ENCODE measurements at places on chromosomes 7 and 10.

- DNase-seq: no peak
These were observed 79.8 kb upstream of the NEBL start for GRCh38 chr10:20976891-20977290.

DNA sequence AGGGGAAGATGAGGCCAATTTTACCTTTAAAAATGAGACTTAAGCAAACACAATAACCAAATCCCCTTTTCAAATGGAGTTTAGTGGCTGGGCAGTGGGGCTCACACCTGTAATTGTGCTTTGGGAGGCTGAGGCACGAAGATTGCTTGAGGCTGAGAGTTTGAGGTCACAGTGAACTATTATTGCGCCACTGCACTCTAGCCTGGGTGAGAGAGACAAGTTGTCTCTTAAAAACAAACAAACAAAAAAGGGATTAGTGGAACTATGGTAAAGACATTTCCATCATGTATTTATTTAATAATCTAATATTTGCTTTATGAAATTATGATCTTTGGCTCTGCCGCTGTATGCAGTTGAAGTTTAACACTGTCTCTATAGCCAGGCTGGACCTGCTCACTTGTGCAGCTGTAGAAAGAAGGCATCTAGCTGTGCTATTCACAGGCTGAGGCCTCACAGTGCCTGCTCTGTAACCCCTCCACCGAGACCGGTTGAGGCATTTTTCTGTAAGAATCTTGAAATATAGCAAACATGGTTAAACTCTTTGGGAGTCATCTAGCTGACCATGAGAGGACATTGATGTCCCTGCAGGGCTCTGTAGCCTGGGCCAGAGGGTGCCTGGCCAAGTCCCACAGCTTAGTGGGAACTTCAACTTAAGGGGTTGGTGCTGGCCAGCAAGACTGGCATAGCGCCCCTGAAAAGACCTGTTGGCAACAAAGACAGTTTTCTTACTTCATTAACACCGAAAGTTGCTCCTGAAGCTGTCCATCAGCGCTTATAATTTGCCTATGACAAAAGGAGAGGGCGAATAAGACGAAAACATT, 131.8 kb downstream of the BMPER start:
- DNase-seq: no peak

GRCh38 chr7:94394109-94394436, 622 bp upstream of the COL1A2 start:
- no peak for DNase-seq

DNA sequence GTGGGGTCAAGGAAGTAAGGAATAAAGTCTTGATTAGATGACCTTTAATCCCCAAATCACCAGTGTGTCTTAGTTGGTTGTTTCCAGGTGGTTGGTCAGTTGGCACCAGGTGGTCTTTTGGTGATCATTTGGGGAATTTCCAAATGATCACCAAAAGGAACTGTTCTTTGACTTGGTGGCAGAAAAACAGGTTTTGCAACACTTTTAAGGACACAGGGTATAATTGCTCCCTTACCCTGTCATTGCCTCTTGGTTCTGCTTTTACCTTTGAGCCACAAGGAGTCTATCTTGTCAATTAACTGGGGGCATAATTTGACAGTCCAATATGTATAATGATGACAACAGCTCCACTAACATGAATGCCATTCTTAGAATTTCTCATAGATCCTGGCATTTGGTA, 104.2 kb downstream of the ADK start:
- DNase-seq: no peak

DNA sequence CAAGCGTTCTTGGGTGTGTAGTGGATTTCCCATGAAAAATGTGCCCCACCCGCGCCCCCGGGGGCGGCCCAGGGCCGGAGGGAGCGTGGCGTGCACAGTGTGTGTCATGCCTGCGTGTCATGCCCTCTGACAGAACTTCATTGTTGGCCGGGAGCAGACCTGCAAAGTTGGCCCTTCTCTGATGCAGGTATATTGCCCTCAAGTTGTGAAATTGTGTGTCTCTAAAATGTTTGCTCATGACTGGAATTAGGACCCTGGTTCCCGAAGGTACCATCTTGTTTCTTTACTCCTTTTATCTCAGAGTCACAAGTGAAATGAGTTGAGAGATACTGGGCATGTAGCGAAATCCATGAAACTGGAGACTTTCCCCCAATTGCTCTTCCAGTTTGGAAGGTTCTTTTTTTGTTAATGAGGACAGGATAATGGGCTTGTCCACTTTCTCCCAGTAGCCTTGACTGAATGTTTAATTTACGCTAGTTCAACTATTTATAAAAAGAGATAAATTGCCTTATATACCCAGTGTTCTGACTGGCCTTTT, 26.2 kb downstream of the ADK start:
- DNase-seq: no peak

- DNase-seq: no peak
These were observed 134.4 kb downstream of the ITGA8 start for GRCh38 chr10:15585303-15585715.

- no peak for DNase-seq
These were observed 131.4 kb upstream of the BTBD16 start for GRCh38 chr10:122139627-122140170.

GRCh38 chr10:1124796-1125195, 68.6 kb downstream of the WDR37 start:
- DNase-seq: no peak

- peak; percentile 64 for DNase-seq
These were observed at the start of gene SEM1 for GRCh38 chr7:96709381-96710228. Gene SEM1, minus strand, starts transcription at chr7:96709846. Its CDS starts 83 bp downstream, at chr7:96709763.

- DNase-seq: no peak
These were observed 1469.5 kb upstream of the CELF2 start for GRCh38 chr10:9547936-9548904.

DNA sequence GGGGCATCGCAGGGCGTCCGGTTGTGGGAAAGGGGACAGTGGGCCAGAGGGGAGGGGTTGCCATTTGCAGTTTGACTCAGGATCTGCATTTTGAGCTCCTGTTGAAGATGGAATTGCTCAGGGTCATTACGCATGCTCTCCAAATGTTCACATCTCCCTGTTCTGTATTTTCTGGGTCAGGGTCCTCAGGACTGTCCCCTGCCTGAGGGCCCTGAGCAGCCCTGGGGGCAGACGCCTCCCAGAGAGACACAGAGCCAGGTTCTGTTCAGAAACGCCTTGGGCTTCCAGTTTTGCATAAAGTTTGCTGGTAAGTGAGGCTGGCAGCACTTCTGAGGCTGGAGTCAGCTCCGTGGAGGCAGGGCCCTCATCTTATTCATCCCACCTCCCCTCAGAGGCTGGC, 34.1 kb upstream of the NUB1 start:
- no peak for DNase-seq

- no peak for DNase-seq
These were observed 17.9 kb upstream of the ACBD5 start for GRCh38 chr10:27258492-27258837.

GRCh38 chr7:104943502-104944343, 70.3 kb upstream of the KMT2E start:
- peak; percentile 73 for DNase-seq

DNA sequence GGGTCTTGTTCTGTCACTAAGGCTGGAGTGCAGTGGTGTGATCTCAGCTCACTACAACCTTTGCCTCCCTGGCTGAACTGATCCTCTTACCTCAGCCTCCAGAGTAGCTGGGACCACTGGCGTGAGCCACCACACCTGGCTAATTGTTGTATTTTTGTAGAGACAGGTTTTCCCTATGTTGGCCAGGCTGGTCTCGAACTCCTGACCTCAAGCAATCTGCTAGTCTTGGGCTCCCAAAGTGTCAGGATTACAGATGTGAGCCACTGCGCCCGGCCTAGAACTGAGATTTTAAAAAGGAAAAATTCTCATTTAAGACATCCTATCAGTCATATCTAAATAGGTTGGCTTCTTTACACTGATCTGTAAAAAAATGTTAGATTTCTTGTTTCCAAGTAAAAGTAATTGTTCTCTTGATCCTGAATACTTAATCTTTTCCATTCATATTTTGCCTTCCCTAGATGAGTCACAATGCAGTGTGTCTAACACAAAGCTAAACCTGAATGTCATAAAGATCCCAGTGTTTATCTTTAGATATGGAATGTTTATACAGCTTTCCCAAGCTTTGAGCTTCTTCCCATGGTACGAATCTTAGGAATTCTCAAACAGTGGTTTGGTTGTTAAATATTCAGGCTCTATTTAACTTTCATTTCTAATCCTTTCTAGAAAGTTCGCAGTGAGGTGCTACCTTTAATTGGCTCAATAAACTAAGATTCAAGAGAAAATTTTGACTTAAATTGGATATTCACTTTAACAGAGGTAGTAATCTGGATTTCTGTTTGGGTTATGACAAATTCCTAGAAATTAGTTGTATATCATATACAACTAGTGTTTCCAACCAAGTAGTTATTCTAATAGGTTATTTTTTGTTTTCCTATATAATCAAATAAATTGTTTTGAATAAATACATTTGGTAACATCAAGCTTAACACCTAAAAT, 12.1 kb upstream of the LAMB1 start:
- peak; percentile 70 for DNase-seq

GRCh38 chr7:40758590-40758989, 623.8 kb downstream of the SUGCT start:
- no peak for DNase-seq

GRCh38 chr10:132387764-132388210, 9.2 kb upstream of the PWWP2B start:
- no peak for DNase-seq

DNA sequence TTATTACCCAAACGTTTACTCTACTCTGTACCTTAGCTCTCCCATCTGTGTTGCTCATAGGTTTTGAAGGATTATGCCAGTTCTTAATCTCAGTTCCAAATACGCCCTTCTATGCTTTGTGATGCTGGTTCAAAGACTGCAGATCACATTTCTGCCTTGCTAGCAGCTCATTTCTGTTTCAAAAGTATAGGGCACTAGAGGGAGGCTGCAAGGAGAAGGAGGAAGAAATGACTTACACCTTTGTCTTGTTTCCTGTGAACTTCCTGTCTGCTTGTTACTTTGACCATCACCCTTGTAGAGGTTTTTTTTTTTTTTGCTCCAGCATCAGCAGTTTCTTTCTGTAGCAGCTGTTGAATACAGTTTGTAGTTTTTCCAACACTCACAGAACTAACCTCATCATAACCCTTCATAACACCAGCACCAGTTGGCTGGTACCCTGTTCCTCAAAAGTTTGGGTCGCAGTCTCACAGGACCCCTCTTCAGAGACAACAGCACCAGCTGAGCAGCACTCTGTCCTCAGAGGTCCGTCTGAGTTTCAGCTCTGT, 16.5 kb downstream of the SLK start:
- no peak for DNase-seq

DNA sequence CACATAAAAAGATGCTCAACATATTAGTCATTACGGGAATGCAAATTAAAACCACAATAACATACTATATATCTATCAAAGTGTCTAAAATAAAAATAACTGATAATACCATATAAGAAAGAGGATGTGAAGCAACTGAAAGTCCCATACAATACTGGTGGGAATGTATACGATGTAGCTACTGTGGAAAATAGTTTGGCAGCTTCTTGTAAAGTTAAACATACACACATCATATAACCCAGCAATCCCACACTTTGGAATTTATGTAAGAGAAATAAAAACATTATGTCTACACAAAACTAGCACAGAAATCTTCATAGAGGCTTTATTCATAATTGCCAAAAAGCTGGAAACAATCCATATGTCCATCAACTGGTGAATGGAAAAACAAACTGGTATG, 10.5 kb upstream of the COMMD3 start:
- DNase-seq: no peak

GRCh38 chr7:128710481-128710880, 28.7 kb upstream of the CALU start:
- DNase-seq: no peak

DNA sequence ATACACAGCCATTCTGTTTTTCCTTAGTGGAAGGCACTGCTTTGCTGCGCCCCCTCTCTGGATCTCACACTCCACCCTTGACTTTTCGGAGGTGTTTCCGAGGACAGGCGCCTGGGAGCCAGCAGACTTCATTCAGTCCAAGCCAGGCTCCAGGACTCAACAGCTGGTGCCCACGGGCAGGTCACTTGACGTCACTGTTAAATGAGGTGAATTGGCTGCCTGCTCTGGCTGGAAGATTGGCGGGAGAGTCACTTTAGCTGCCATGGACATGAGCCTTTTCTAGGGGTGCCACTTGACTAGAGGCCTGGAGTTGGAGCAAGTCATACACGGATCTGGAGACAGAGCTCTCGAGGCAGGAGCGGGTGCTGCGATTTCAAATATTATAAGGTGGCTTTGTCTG, 3.2 kb downstream of the HTRA1 start:
- DNase-seq: no peak

DNA sequence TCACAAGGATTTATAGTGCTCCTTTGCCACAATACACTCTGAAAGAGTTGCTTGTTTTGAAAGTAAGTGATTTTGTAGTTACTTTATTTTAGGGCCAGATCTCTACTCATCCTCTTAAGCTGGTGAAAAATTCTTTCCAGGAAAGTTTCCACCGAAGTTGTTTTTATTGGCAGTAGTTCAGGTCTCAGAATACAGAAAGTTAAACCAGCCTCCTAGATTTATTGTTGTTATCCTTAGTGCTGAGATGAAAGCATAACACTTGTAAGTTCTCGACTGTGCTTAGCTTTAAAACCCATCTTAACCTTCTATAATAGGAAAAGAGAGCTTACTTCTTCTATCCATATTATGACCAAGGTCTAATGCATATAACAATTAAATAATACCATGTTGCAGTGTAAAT, 5.5 kb downstream of the AP3M1 start:
- peak; percentile 76 for DNase-seq

DNA sequence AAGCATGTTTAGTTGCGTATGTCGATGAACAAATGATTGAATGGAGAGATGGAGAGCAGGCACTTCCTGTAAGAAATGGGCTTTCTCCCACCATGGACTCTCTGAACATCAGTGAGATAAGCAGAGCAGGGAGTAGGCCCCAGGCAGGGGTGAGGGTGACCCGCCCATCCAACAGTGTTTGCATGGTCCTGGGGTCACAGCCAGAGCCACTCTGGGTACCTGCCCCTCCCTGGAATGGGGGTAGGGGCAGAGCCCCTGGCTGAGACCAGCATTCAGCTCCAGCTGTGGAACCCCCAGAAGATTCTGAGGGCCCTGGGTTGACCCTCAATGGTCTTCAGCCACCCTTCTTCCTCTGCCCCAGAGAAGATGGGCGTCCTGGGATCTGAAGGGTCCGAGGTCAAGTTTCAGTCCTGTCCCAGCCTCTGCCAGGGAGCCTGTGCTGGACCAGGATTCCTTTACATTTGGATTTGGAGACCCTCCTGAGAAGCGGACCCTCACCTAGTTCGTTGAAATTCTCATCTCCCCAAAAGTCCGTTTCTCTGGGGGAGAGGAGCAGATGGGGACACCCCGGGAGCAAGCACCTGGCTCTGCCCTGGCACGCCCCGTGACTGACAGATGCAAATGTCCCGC, 2.4 kb upstream of the FGF8 start:
- DNase-seq: no peak

DNA sequence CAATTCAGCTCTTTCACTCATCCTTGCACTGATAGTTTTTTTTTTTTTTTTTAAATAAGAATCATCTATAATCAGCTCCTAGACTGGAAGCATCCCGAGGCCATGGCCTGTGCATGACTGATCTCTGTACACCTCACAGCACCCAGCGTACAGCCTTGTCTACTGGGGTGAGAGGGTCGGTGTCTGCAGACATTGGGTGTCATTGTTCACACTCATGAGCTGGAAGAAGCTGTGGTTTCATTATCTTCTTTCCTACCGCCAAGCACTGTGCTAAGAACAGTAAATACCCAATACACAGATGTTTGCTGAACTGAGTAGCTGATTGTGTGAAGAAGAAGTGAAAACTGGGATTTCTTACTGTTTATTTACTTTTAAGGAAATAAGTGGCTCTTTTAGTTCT, 123.6 kb downstream of the CLEC2L start:
- no peak for DNase-seq

Measured in astrocyte of the cerebellum (primary cell).